Ammon's horn (tissue), 1 donor: ENCODE measurements at places on chromosomes 12 and 14.

- DNase-seq: no peak
Observed at GRCh38 chr12:5716201-5716600, 228.9 kb downstream of the ANO2 start.

- DNase-seq: no peak
Observed at GRCh38 chr12:120032242-120032641, 43.2 kb downstream of the BICDL1 start.

- no peak for DNase-seq
Observed at GRCh38 chr14:39948235-39948634, 516.0 kb upstream of the FBXO33 start.

- DNase-seq: no peak
Observed at GRCh38 chr14:91956616-91957015, 9.1 kb upstream of the FBLN5 start.

- no peak for DNase-seq
Observed at GRCh38 chr12:45291518-45291917, 75.6 kb downstream of the ANO6 start.

- no peak for DNase-seq
Observed at GRCh38 chr12:39966256-39966655, 139.6 kb downstream of the SLC2A13 start.

DNA sequence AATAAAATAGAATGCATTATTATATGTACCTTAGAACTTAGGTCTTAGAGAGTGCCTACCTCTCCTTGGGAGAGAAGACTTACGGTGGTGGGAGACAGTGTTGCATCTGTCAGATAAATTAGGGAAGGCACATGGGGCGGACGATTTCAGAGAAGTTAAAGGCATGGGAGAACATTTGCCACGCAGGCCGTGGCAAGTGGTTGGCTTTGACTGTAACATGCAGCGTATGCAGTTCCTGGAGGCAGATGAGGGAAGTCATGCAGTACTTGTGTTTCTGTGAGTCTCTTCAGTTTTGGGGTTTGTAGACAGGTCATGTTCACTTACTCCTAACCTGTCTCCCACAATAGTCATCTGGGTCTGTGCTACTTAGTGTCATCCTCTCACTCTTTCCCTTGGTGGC, 43.6 kb downstream of the ETV6 start:
- peak; percentile 53 for DNase-seq

DNA sequence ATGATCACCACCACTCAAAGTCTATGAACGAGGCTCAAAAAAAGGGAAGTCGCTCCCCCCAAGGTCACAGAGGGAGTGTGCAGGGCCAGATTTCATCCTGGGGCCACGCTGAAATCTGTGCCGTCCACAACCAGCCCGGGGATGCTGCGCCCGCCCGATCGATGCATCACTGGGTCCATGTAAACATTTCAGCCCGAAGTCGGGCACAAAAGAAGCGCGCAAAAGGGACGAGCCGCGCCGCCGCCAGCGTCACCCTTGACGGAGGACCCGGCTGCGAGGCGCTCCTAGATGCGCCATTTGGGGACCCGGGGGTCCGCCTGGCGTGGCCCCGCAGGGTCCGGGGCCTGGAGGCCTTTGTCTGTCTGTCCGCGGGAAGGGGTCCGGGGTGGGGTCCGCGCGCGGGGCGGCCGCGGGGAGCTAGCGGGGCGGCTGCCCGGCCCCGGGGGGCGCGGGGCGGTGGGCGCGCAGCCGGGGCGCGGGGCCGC, 503 bp downstream of the FBXO21 start:
- peak; percentile 29 for DNase-seq

DNA sequence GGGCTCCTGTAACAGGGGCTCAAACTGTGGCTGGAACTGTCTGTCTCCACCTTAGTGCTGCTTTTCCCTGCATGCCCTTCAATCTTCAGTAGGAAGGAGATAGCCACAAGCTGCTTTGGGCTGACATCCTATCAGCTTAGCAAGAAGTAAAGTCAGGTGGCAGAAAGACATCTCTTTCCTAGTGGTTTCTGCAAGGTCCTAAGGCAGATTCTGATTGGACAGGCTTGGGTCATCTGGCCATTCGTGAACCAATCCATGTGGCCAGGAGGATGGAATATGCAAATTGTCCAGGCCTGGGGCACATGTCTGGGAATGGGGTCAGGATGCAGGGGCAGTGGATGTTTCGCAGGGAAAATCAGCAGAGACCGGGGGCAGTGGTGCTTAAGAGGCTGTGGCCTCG, 5.2 kb downstream of the RITA1 start:
- no peak for DNase-seq
